ENCODE measurements at places on chromosomes 7 and 10.

- DNase-seq: no peak
Measured at GRCh38 chr10:3635211-3635671, 149.8 kb downstream of the KLF6 start.

GRCh38 chr7:27933671-27934565 lies 194.0 kb downstream of the TAX1BP1 start:
- no peak for DNase-seq

GRCh38 chr7:115676080-115676479 lies 354.5 kb downstream of the TFEC start:
- no peak for DNase-seq

- no peak for DNase-seq
Measured at GRCh38 chr10:84208023-84208422, 13.7 kb downstream of the CDHR1 start.

DNA sequence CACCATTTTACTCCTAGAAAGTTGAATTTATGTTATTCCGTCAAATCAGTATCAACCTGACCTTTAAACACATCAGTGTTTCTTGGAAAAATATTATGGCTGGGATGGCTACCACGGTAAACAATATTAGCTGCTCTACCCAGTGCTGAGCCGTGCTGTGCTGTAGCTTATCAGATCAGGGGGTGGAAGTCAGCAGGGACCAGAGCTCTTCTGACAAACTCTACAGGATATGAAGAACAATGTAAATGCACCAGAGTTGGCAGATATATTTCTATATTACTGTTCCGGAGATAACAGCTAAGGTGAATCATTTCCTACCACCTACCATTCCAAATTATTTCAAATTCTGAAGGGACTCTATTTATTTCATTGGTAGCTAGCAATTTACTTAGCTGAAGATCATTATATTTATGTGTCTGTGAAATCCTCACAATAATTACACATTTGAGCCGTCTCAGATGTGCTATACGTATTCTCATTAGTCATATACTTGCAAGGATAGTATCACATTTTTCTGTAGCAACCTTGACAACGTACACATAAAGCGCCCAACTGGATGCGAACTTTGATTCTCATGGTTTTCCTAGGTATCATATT lies 76.5 kb downstream of the TEX36 start:
- DNase-seq: no peak

DNA sequence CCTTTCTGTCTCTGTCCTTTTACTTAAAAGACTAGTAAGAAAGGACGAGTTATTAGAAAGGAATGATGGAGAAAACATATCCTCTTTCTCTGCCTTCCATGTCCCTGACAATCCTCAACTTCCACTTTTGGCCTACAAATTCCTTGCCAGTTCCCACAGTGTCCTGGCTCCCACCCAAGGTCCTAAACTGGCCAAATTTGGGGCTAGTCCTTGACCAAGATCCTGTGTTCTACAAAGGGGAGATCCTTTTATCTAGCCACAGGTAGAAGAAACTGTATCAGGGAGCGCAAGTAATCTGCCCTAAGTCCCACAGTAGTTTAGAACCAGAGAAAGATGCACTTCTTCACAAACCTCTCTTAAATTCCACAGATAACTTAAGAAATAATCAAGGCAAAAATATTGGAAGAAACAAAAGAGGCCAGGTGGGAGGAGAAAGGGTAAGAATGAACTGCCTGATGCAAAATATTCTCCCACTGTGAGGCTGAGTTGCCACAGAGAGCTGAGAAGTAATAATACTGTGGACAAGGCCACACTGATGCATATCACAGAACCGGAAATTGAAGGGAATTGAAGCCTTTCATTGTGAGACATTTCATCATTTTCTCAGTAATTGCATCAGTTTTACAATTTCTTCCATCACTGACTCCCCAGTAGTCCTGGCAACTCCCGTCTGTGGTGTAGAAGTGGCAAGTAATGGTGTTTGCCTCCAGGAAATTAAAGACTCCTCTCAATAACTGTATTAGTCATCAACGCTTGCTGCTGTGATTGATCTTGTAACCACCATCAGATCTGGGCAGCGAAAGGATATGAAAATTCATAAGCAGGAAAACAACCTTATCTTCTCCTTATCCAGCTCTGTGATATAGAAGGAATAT lies 47.2 kb downstream of the DNAJC12 start:
- no peak for DNase-seq
